Thymus (tissue), 14 donors: ENCODE measurements at places on chromosomes 1 and 21. TPM values are rescaled to one million over a fixed set of nuclear protein-coding genes. Genes with fewer than 3 reads are reported as not detected.
A peak's percentile ranks its signal among the peaks of the same experiment; 100 is the strongest.

TEX38 gene
- total RNA-seq: not detected

ADAMTS1 gene
- total RNA-seq: 2.0 TPM

ATF3 gene
- total RNA-seq: 4.4 TPM

RAB3B gene
- total RNA-seq: 0.24 TPM

- no peaks in the 10 kb centered on the region for H3K4me1 ChIP-seq
- H3K36me3 ChIP-seq: peaks cover 63% of the 10 kb centered on the region
- H3K4me3 ChIP-seq: no peak overlapping the region
- H3K27ac ChIP-seq: no peak overlapping the region
- DNase-seq: no peak
Measured at GRCh38 chr21:32739946-32740345, 12.1 kb upstream of the SYNJ1 start.

- no peaks in the 10 kb centered on the region for H3K27me3 ChIP-seq
- no peak overlapping the region for H3K4me3 ChIP-seq
- no peak for DNase-seq
- peaks cover 25% of the 10 kb centered on the region for H3K36me3 ChIP-seq
- H3K27ac ChIP-seq: no peak overlapping the region
- no peaks in the 10 kb centered on the region for H3K4me1 ChIP-seq
Measured at GRCh38 chr1:15625056-15625917, 8.0 kb downstream of the DDI2 start.

- no peak overlapping the region for H3K4me3 ChIP-seq
- no peaks in the 10 kb centered on the region for H3K27me3 ChIP-seq
- DNase-seq: no peak
- peak overlapping the region; percentile 47 for H3K27ac ChIP-seq
Measured at GRCh38 chr21:34192646-34193285, 119.4 kb downstream of the MRPS6 start.

DNA sequence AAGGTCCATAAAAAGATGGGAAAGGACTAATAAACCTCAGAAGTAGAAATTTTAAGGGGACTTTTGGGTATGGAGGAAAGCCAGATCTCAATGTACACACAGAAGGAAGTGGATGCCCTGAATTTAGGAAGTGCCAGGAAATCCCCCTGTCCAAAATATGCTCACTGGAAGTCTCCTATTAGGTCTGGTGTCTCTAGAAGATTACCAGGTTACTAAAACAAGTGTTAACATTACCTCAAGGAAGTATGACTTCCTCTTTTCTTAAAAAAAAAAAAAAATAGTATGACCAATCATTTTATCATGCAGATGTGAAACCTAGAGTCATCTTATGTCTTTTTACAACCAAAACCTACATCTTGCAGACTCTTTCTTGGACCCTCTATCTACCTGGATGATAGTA is 30.7 kb downstream of the CD58 start:
- H3K36me3 ChIP-seq: peaks cover 5% of the 10 kb centered on the region
- H3K4me3 ChIP-seq: no peak overlapping the region
- no peak overlapping the region for H3K27ac ChIP-seq
- no peaks in the 10 kb centered on the region for H3K4me1 ChIP-seq

DNA sequence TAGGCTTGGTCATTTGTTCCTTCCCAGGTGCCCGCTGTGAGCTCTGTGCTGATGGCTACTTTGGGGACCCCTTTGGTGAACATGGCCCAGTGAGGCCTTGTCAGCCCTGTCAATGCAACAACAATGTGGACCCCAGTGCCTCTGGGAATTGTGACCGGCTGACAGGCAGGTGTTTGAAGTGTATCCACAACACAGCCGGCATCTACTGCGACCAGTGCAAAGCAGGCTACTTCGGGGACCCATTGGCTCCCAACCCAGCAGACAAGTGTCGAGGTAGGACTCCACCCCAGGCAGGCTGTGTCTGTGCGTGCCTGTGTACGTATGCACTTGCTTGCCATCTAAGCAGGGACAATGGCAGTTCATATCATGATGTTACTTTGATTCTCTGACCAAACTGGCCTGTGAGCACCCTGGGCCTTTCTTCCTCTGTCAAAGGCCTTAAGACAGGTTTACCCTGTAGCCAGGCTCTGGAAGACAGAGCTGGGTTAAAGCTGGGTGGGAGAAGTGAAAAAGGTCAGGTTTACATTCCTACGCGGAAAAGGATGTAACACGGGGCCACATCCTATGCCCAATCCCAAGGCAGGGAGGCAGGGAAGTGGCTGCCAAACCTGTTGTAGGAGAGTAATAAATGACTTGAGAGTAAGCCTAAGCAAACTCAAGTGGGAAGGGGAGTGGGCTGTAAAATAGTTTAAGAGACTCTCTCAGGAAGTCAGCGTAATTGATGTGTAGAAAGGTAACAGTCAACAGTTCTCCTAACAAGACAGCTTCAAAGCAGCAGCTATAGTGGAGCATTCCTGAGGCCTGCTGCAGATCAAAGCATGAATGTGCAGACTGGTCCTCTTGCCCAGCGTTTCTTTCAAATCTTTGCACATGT is 42.5 kb downstream of the LAMC2 start:
- no peak overlapping the region for H3K4me3 ChIP-seq
- H3K4me1 ChIP-seq: no peaks in the 10 kb centered on the region
- H3K27me3 ChIP-seq: no peaks in the 10 kb centered on the region
- DNase-seq: no peak

DNA sequence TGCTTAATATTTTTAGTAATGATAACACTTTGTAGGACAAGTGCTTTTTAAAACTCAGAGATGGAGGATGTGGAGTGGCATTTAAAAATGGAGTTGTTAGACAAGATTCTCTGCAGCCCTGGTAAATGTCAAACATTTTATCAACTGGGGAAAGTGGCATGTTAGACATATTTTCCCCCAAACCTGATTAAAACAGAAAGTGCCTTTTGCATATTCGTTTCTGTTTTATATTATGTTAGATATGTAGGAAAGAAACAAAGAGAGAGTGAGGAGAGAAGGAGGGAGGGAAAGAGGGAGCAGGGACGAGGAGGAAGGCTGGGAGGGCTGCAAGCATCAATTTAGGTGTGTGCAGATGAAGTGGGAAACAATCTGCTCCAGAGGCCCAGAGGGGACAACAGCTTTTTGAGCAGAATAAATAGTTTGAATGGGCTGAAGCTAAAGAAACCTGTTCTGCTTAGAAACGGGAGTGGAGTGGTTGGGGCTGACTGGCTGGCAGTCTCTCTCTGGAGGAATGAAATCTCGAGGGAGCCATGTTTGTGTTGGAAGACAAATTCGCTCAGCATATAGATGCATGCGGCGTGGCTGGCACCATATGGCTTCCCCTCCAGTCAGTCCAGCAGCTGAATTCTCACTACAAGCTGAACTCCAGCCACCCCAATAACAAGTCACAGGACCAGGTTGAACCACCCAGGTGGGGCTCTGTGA is 502.2 kb downstream of the AJAP1 start:
- no peaks in the 10 kb centered on the region for H3K27me3 ChIP-seq
- H3K4me3 ChIP-seq: no peak overlapping the region
- H3K27ac ChIP-seq: no peak overlapping the region
- H3K36me3 ChIP-seq: no peaks in the 10 kb centered on the region
- H3K4me1 ChIP-seq: no peaks in the 10 kb centered on the region
- DNase-seq: no peak

DNA sequence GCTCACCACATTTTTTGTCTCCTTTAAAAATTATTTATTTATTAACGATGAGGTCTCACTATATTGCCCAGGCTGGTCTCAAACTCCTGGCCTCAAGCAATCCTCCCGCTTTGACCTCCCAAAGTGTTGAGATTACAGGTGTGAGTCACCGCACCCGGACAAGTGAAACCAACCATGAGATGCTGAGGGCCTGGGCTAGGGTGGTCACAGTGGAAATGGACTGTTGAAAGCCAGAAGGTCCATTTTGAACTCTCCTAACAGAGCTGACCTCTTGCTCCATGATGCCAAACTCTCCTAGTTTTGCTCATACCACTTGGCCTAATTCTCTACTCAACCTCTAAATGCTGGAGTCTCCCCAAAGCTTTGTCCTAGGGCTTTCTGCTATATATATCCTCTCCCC is 109.1 kb downstream of the SLC45A1 start:
- peaks cover 37% of the 10 kb centered on the region for H3K4me1 ChIP-seq
- no peaks in the 10 kb centered on the region for H3K36me3 ChIP-seq
- DNase-seq: no peak

GRCh38 chr1:22537441-22538139 is 25.7 kb upstream of the EPHA8 start:
- no peaks in the 10 kb centered on the region for H3K27me3 ChIP-seq
- DNase-seq: no peak
- H3K36me3 ChIP-seq: no peaks in the 10 kb centered on the region

GRCh38 chr1:8574985-8575384 is 242.5 kb downstream of the RERE start:
- H3K27me3 ChIP-seq: no peaks in the 10 kb centered on the region
- no peak overlapping the region for H3K4me3 ChIP-seq
- no peaks in the 10 kb centered on the region for H3K36me3 ChIP-seq
- H3K4me1 ChIP-seq: no peaks in the 10 kb centered on the region
- DNase-seq: no peak

DNA sequence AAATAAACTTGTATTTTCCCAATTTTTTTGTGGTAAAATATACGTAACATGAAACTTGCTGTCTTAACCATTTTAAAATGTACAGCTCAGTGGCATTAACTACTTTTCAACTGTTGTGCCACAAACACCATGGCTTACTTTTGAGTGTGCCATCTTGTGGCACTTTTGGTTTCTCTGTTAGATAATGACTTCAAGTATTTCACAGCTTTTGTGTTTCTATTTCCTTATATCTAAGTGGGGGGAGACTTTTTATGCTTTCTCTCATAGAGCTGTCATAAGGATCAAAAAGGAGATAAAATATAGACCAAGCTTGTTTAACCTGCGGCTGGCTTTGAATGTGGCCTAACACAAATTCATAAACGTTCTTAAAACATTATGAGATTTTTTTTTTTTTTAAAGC is 44.3 kb downstream of the CDC14A start:
- no peaks in the 10 kb centered on the region for H3K27me3 ChIP-seq
- peaks cover 19% of the 10 kb centered on the region for H3K4me1 ChIP-seq
- H3K36me3 ChIP-seq: peaks cover 4% of the 10 kb centered on the region
- no peak overlapping the region for H3K4me3 ChIP-seq
- DNase-seq: no peak
- no peak overlapping the region for H3K27ac ChIP-seq

GRCh38 chr1:112464501-112464900 is 44.3 kb upstream of the WNT2B start:
- H3K36me3 ChIP-seq: no peaks in the 10 kb centered on the region
- H3K27ac ChIP-seq: no peak overlapping the region
- no peak overlapping the region for H3K4me3 ChIP-seq
- no peaks in the 10 kb centered on the region for H3K4me1 ChIP-seq

- H3K27me3 ChIP-seq: peaks cover 29% of the 10 kb centered on the region
- H3K4me3 ChIP-seq: no peak overlapping the region
- no peaks in the 10 kb centered on the region for H3K36me3 ChIP-seq
- DNase-seq: no peak
- no peak overlapping the region for H3K27ac ChIP-seq
Measured at GRCh38 chr21:44505673-44506278, 34.2 kb downstream of the KRTAP10-1 start.

DNA sequence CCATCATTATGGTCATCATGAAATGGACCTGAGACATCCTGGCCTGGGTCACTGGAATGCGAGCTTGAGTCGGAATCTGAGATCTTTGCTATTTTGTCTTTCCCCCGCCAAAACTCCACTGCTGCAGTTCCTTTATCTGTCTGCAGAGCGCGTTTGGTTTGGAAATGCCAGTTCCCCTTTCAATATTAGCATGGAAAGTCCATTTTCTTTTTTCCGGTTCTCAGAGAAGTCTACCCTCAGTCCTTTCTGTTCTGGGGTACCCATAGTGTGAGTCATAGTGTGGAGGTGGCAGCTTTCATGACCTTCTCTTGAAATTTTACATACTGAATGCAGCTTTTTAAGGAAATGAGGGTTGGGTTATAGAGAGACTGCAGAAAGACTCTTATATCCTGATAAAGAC is 14.6 kb downstream of the CACNA1E start:
- no peak for DNase-seq
- H3K4me3 ChIP-seq: no peak overlapping the region

GRCh38 chr1:54400329-54400728 is 5.9 kb downstream of the SSBP3 start:
- no peak overlapping the region for H3K4me3 ChIP-seq
- H3K36me3 ChIP-seq: peaks cover 90% of the 10 kb centered on the region
- no peaks in the 10 kb centered on the region for H3K27me3 ChIP-seq
- peaks cover 56% of the 10 kb centered on the region for H3K4me1 ChIP-seq
- DNase-seq: no peak

- H3K36me3 ChIP-seq: no peaks in the 10 kb centered on the region
- peaks cover 15% of the 10 kb centered on the region for H3K4me1 ChIP-seq
- DNase-seq: no peak
- H3K4me3 ChIP-seq: no peak overlapping the region
Measured at GRCh38 chr1:29126198-29126597, 2.5 kb upstream of the TMEM200B start.

DNA sequence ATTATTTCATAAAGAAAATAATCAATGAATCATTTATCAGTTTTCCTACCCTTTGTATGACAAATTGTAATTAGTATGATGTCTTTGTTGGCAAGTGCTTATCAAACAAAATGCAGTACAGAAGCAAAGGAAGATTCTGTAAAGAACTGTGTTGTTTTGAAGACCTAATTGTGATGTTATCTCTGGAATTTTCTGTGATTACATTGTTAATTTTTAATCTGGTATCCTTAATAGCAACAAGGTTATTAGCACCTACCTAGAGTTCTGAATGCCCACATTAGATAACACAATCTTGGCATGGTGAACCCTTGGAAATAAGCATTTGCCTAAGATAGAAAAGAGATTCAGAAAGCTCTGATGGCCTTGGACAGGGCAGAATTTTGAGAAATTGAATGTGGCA is 274.1 kb upstream of the ST6GALNAC5 start:
- H3K4me3 ChIP-seq: no peak overlapping the region
- H3K27ac ChIP-seq: no peak overlapping the region
- no peaks in the 10 kb centered on the region for H3K27me3 ChIP-seq
- no peaks in the 10 kb centered on the region for H3K36me3 ChIP-seq

- H3K27ac ChIP-seq: no peak overlapping the region
- H3K27me3 ChIP-seq: no peaks in the 10 kb centered on the region
- peaks cover 26% of the 10 kb centered on the region for H3K36me3 ChIP-seq
- DNase-seq: no peak
- H3K4me1 ChIP-seq: no peaks in the 10 kb centered on the region
Measured at GRCh38 chr1:27584453-27584852, 19.5 kb downstream of the AHDC1 start.
